ENCODE measurements at places on chromosomes 5 and 9.

DNA sequence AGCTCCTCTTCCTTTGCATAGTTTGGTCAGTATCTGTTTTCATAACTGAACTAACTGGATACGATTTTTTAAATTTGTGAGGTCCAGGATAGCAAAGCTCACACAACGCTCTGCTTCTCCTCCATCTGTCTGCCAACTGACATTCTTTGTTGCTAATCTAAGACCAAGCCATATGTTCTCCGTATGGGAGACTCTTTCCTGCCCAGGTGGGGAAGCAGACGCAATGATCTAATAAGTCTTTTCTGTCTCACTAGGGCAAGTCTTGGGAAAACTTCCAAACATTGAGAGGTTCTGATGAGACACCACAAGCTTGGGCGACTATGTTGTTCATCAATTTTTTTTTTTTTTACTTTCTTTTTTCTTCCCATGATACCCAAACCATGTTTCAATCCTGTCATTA, 558.5 kb downstream of the EFNA5 start:
- no peak for DNase-seq

DNA sequence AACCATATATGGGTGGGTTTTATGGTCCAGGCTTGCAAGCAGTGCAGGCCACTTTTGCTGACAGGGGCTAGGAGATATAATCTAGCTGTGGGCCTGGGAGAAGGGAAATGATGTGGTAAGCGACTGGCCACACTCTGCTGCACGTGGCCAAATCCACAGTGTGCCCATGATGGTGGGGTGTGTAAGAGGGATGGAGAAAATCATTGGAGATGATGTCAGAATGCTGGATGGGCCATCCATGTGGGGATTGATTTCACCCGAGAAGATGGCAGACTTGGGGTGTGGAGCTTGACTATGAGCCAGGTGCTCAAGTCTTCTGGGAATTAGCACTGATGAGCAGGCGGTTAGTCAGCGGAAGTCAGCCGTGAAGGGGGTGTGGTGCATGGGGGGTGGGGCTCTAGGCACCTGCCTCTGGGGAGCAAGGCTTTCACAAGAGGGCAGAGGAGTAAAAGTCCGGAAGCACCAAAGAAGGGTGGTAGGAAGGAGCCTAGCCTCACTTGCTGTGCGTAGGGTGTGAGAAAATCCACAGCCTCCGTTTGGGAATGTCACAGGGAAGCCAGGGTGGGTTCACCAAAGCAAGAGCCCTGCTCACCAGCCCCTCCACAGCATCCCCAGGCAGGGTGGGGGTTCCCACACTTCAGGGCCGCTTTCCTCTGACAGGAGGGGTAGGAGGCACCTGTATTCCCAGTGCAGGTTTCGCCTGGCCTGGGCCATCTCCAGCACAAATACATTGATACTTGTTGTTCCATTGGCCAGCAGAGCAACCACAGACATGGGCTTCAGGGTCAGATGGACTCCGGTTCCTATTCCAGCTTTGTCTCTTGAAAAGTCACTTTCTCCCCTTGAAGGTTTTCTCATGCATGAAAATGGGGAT, 44.5 kb upstream of the ANGPTL2 start:
- DNase-seq = no peak

GRCh38 chr5:58800356-58800755, 217.5 kb downstream of the RAB3C start:
- no peak for DNase-seq

- DNase-seq = no peak
Observed at GRCh38 chr5:117590944-117591343, 1016.3 kb upstream of the SEMA6A start.

DNA sequence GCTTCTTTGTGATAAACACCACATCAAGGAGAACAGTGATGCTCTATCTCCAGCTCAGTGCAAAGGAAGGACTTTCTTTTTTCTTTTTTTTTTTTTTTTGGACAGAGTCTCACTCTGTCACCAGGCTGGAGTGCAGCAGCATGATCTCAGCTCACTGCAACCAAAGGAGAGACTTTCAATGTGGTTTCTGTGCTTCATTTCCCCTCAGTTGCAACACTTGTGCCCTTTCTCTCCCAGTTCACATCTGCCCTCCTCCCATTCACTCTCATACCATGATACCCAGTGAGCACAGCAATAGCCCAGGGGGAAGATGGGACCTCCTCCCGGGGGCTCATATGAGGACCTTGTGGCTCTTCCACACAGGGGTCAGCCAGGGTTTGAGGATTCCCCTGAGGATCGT, 110.0 kb downstream of the MTRR start:
- DNase-seq = no peak

DNA sequence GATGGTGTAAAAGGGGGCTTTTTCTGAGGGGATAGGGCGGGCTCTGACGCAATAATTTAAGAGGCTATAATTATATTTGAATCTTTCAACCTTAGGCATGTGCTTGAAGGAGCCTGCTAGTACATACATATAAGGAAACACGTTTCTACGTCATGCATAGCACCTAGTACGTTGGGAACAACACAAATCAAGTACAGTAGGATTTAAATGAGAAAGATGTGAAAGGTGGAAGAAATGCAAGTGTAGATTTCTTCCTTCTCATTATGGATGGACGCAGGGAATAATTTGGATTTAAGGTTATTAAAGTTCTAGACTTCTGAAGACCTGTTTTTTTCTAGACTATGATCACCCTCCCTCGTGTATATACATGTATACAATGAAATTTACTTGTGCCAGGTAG, 927 bp upstream of the CDO1 start:
- DNase-seq = no peak

DNA sequence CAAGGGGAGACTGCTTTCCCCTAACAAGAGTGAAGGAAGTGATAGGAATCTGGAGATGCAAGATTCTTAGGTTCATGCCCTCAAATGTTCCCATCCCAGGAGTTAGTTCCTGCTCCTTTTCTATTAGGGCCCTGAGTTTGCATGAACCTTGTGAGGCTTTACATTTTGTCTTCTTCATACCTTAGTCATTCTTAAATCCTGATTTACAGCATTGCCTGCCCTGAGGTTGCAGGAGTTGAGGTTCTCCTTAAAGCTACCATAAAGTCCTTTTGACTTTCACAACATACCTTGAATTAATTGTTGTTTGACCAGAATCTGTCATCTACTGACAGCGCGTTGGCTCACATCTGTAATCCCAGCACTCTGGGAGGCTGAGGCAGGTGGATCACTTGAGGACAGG, 151.5 kb upstream of the ABCA1 start:
- no peak for DNase-seq

- no peak for DNase-seq
Observed at GRCh38 chr9:109101810-109102209, 17.9 kb downstream of the TMEM245 start.

DNA sequence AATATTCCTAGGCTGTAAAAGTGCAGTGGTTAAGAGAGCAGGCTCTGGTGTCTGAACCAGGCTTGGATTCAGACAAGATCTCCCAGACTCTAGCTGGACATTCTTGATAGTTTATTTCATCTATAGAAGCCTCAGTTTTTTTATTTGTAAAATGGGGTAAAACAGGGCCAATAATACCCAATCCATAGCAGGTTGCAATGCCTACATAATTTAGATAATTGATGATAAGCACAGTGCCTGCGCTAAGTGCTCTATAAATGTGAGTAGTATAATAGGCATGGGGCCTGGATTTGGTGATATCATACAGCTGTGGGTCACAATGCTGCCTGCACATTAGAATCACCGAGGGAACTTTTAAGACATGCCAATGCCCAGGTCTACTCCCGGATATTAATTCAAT, 603.5 kb downstream of the ISL1 start:
- no peak for DNase-seq

GRCh38 chr5:178440181-178440580, 150.0 kb downstream of the COL23A1 start:
- no peak for DNase-seq
